ENCODE measurements at places on chromosomes 16 and 17.

GRCh38 chr17:66365903-66366302, 63.5 kb downstream of the PRKCA start:
- no peak for DNase-seq

DNA sequence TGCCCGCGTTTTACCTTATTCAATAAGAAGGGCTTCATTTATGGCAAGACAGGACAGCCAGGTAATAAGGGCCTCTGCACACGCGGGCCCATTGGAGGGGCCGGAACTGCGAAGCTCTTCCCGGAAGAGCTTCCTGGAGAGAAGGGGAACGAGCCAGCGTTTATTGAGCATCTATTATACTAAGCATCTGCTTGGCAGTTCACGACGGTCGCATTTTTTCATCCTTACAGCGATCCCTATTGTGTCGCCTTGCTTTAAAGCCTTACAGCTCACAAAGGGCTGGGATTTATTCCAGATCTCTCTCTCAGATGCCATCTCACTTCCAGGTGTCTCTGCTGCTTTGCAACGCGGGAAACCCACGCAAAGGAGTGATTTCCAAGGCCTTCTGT, 546 bp downstream of the ZPBP2 start:
- DNase-seq, result no peak

DNA sequence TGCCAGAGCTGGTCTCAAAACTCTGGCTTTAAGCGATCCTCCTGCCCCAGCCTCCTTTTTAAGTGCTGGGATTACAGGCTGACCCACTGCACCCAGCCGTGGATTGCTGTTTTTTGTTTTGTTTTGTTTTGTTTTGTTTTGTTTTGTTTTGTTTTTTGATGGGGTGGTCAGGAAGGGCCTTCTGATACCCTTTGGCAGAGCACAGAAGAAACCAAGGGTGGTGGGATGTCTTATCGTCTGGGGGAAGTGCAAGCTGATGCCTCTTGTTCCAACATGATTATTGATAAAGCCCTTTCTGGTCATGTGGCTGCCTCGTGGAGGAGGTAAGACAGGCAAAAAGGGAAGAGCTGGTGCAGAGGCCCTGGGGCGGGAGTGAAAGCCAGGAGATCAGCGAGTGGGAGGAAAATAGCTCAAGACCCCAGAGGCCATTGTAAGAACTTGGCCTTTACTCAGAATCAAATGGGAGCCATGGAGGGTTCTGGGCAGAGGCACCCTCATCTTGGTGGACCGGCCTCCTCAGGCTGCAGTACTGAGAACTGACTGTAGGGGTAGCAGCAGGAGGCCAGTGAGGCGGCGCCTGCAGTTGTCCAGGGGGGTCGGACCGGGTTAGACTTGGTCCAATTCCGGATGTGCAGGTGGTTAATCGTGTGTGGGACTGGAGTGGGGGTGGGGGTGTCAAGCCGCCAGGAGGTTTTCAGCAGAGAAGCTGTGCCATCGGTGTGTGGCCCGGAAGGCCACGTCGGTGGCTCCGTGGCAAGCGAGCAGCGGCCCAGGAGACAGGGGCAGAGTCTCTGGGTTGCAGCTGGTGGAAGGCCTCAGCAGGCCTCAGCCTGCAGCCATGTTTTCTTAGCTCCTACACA, 84.4 kb upstream of the GSE1 start:
- DNase-seq, result no peak

GRCh38 chr17:74219576-74220133, 6.3 kb downstream of the TTYH2 start:
- no peak for DNase-seq

- no peak for DNase-seq
These were observed 26.0 kb upstream of the ITGB4 start for GRCh38 chr17:75695141-75695829.

DNA sequence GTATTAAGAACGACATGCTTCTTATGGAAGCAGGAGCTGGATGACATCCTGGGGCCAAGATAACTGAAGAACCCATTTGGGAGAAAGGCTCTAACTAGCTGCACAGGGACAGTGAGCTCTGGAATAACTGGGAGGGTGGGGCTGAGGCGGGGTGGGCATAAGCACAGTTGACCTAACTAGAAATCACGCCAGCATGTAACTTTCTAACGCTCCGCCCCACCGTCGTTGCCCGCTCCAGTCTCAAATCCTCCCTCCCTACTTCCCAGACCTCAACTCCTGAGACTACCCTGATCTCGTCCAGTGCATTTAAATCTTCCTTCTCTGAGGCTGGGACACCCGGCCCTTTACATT, 436 bp downstream of the PHB1 start:
- no peak for DNase-seq

DNA sequence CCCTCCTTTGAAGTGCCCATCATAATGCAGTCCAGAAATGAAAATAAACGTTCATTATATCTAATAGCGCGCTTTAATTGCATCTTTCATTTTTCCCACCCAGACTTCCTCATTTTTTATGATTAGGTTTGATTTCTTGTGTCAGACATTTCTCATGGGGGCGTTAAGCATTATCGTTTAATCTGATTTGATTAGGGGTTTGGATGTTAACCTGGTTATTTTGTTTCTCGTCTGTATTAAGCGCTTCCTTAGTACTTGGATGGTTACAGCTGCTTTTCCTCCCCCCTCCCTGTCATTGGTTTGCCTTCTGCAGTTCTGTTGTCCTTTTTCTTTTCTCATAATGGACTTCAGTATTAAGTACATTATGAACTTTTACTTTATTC, 540 bp downstream of the MFSD11 start:
- DNase-seq, result no peak

DNA sequence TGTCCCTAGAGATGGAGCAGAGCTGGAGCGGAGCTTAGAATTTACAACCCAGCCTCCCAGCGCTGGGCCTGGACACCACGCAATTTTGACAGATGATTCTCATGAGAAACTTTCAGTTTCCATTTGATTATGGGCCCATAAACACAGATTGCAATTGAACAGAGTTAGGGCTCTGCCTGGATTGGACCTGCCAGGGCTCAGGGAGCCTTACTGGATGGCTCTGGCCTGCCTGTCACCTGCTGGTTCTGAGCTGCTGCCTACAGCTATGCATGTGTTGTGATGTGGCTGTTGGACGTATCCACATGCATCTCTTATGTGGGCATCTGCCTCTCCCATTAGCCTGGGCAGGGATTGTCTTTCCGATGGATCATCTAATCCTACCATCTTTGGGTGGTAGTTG, 73.4 kb upstream of the SDK2 start:
- DNase-seq, result no peak

GRCh38 chr17:20073055-20073979, 64.2 kb downstream of the SPECC1 start:
- DNase-seq, result no peak

DNA sequence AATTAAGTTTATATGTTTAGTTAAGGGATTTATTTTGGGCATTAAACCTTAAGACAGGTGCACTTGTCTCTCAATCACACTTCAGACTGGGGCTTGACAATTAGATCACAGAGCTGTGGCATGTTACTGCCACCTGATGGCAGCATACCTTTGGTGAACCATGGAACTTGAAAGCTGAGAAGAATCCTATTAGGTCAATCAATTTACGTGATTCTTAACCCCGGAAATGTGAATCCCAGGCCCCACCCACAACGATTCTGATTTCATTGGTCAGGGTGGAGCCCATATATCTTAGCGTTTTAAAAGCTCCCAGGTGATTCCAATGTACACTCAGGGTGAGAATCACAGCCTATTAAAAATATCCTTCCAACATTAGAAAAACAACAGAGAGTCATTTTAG, 91.0 kb downstream of the GSG1L start:
- DNase-seq, result no peak

GRCh38 chr17:75814900-75815373, 29.3 kb downstream of the UNC13D start:
- DNase-seq, result no peak

- DNase-seq, result no peak
These were observed 30.4 kb upstream of the SALL1 start for GRCh38 chr16:51181503-51181811.

DNA sequence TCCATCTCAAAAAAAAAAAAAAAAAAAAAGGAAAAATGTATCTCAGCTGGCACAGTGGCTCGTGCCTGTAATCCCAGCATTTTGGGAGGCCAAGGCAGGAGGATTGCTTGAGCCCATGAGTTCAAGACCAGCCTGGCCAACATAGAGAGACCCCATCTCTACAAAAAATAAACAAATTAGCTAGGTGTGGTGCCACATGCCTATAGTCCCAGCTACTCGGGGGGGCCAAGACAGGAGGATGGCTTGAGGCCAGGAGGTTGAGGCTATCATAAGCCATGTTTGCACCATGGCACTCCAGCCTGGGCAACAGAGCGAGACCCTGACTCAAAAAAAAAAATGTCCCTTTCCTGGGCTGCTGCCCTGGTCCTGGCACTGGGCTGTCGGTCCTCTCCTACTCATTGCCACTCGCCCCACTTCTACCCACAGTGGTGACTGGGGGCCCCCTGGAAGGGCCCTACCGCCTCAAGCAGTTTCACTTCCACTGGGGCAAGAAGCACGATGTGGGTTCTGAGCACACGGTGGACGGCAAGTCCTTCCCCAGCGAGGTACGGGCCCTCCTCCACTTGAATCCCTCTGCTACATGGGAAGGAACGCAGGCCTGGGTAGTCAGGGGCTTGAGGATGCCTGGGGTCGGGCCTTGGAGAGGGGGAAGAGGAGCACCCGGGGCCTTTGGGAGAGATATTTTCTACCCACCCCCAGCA, 6.1 kb downstream of the CA7 start:
- DNase-seq, result no peak
